ENCODE measurements at places on chromosomes 16 and 17. TPM values are rescaled to one million over a fixed set of nuclear protein-coding genes. Genes with fewer than 3 reads are reported as not detected.

Gene KRT36
- total RNA-seq = not detected

Gene PRKCB
- total RNA-seq = 0.25 TPM

Gene OR2C1
- total RNA-seq = not detected

Gene GRAPL
- total RNA-seq = not detected

Gene MAZ
- total RNA-seq = 140 TPM

Gene TMC7
- total RNA-seq = 9.9 TPM

Gene ALDH3A1
- 888 TPM for total RNA-seq

Gene PLEKHH3
- 13.6 TPM for total RNA-seq

Gene SLC5A10
- total RNA-seq = 0.19 TPM

Gene KRTAP9-2
- total RNA-seq = not detected

Gene SPN
- total RNA-seq = not detected
